ENCODE measurements at places on chromosomes 16 and 17.

DNA sequence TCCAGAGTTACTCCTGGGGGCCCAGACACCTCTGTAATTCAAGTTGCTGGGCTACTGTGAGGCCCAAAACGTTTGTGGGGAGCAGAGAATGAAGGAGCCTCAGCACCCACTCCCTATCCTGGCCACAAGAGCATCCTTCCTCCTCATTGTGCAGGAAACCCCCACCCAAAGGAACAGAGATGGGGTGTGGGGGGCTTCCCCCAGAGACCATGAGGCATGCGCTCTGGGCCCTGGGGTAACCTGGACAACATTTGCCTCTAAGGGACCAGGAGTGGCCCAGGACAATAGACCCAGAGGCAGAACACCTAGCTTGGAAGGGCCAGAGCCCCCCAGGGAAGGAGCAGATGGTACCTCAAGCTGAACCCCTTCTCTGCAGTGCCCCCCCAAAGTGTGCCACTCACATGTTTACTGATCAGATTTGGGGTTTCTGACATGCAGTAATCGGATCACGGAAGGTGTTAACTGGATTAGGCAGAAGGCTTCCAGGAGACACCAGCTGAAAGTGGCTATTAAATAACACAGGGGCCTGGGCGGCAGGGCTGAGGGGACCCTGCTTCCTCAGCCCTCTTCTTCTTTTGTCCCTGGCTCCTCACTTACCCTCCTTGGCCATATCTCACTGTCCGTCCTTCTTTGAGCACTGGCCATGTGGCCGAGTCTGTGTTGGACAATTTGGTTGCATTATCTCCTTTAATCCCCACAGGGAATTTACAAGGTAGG, 50.8 kb downstream of the SDK2 start:
- no peak for DNase-seq

DNA sequence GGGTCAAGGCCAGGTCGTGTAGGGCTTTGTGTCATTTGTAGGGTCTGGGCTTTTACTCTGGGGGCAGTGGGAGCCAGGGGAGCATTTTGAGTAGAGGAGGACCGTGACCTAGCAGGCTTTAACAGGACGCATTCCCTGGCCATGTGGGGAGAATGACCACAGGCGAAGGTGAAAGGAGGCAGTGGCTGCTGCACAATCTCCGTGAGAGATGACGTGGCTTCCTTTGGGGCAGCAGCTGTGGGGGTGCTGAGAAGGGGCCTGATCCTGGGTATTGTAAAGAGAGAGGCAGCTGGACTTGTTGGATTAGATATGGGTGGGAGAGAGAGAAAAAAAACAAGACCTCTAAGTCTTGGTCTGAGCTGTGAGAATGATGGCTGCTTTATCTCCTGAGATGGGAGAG, 46.0 kb downstream of the KATNIP start:
- no peak for DNase-seq

DNA sequence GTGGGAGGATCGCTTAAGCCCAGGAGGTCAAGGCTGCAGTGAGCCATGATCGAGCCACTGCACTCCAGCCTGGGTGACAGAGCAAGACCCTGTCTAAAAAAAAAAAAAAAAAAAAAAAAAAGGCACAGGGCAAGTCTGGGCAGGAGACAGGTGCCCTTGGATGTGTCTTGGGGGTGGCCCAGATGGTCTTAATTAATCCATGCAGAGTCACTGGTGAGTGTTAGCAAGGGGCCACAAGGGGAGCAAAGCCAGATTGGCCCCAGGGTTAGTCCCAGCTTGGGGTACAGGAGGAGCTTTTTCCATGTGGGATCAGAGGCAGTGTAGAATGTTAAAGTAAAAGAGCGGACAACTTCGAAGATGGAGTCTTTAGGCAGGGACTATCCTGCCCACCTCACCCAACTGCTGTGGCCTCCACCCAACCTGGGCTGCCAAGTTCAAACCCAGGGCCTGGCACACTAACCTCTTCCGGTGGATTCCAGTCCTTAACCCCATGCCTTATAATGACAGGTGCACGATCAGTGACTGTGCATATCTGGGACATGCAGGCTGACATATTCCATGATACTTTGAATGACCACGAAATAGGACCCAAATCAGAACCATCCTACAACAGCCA, 32.2 kb upstream of the MFSD6L start:
- DNase-seq: no peak

GRCh38 chr17:42017866-42018200, 594 bp upstream of the DNAJC7 start:
- DNase-seq: no peak

GRCh38 chr17:50252781-50253180, 21.5 kb upstream of the TMEM92 start:
- no peak for DNase-seq

- DNase-seq: no peak
Measured at GRCh38 chr17:41012326-41013120, 3.6 kb upstream of the KRTAP3-1 start.

GRCh38 chr17:4209611-4210010, 54.2 kb downstream of the ANKFY1 start:
- no peak for DNase-seq

- no peak for DNase-seq
Measured at GRCh38 chr17:7021993-7022778, 664 bp upstream of the BCL6B start.

DNA sequence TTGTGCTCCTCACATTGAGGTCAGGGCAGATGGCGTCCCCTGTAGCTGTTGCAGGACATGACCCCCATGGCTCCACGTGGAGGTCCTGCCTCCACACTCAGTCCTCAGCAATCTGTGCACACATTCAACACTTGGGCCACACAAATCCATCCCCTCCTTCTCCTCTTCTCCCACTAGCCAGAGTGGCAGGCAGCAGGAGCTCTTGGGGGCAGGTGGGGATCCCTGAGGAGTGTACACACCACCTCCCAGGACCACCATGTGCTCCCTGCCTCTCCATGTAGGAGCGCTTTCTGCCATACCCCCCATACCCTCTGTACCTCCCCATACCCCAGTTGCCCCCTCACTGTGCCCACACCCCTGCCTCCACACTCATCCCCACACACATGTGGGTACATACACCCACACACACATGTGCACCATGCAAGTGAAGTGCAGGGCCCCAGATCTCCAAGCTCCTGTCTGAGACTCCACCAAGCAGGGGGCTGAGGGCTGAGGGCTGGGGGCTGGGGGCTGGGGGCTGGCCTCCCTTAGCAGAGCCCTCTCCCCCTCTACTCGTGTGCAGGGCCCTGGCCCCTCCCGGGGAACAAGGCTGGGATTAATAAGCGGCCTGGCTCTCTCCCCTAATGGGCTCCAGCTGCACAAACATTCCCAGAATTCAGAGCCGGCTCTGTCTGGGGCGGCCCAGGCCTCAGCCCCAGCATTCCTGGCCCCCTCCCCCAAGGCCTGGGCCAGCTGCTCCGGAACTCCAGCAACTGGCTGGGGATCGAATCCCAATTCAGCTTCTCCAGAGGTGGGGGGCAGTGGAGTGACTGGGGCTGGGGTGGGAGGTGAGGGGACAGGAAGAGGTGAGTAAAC, 48.2 kb upstream of the MEIOC start:
- DNase-seq: no peak
